CD4-positive, alpha-beta T cell treated with Interleukin-1 beta for 1 hour (primary cell): ENCODE measurements at places on chromosomes 4 and X.
A peak's percentile ranks its signal among the peaks of the same experiment; 100 is the strongest.

DNA sequence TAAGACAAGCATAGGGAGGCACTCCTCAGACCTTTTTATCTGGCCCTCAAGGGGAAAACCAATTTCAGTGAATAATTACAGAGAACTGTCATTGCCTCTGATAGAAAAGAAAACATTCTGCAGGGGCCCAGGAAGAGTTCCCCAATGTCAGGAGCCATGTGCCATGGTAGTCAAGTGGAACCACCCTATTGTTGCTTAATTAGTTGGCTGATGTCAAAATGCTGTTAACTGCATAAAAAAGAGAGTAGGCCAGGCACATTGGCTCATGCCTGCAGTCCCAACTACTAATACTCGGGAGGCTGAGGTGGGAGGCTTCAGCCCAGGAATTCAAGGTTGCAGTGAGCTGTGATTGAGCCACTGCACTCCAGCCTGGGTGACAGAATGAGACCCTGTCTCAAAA lies 28.6 kb upstream of the OGT start:
- no peak for DNase-seq

GRCh38 chrX:82092307-82092706 lies 890.4 kb downstream of the SH3BGRL start:
- peak; percentile 2 for DNase-seq

DNA sequence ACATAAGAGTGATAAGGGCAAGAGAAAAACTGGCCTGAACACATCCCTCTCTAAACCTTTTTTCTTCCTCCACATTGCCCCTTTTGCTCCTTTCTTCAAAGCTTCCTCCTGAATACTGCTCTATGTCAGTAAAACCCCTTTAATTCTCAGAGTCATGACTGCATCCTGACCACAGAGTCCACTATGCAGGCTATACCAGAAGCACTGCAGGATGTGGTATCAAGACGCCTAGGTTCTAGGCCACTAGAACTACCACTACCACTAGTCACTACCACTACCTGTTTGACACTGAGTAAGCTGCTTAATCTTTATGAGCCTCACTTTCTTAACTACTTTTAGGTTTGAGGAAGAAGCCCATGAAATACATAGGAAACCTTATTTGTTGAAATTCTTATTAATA lies 38.7 kb downstream of the ARHGEF9 start:
- DNase-seq = peak; percentile 47

DNA sequence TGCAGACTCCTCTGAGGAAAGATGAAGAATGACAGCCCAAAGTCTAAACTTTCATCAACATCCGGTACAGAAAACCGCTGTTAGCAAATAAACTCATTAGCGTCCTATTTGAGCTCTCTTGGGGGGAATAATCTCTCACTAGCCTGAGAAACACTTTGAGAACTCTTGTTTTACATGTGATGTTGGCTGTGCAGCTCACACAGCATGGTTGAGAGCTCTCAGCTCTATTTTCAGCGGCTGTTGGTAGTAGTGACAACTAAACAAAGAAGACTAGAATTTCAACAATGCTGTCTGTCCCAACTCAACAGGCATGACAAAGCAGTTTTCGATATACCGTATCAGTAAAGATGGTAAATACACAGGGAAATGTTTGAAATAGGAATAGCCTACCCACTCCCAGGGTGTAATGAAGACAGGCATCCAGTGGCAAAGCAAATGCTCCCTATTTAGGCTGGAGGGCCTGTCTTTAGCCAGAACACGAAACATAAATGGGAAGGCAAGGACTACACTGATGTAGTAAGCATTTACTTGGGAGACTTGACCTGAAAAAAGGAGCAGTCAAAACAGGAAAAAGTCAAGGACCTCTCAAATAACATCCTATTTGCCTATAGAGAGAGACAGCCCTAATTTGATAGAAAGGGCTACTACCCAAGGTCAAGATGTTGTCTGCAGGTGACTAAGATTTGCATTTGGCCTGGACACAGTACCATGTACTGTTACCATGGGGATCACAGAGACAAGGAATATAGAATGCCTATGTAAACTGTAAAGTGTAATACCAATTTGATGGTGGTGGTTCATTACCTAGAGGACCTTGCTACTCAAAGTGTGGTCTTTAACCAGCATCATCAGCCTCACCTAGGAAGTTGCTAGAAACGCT lies 60.4 kb downstream of the PPEF2 start:
- DNase-seq = no peak

- DNase-seq = no peak
Observed at GRCh38 chr4:25941457-25942221, 27.6 kb downstream of the SMIM20 start.

- no peak for DNase-seq
Observed at GRCh38 chr4:167233685-167234315, 494 bp downstream of the SPOCK3 start.

- DNase-seq = no peak
Observed at GRCh38 chr4:100493756-100494155, 24.1 kb downstream of the EMCN start.

GRCh38 chr4:159705334-159705733 lies 602.5 kb downstream of the RAPGEF2 start:
- no peak for DNase-seq

DNA sequence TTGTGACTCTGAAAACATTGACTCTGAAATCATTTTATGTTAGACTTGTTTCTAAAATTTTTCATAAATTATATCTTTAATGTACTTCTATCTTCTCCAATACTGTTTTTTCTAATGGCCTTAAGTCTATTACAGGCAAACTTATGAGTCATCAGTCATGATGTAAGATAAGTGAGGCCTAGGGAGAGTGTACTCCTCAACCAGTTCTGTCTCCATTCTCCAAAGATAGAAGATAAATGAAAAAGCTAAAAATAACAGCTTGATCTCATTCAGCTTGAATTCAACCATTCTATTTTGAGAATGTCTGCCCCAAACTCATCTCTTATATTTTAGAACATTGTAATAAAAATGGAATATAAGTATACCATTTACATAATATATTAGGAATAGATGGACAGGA lies 34.5 kb downstream of the STBD1 start:
- no peak for DNase-seq

GRCh38 chr4:2761035-2761923 lies 5.1 kb upstream of the TNIP2 start:
- no peak for DNase-seq

GRCh38 chr4:88995874-88996273 lies 61.1 kb downstream of the FAM13A start:
- DNase-seq = no peak

DNA sequence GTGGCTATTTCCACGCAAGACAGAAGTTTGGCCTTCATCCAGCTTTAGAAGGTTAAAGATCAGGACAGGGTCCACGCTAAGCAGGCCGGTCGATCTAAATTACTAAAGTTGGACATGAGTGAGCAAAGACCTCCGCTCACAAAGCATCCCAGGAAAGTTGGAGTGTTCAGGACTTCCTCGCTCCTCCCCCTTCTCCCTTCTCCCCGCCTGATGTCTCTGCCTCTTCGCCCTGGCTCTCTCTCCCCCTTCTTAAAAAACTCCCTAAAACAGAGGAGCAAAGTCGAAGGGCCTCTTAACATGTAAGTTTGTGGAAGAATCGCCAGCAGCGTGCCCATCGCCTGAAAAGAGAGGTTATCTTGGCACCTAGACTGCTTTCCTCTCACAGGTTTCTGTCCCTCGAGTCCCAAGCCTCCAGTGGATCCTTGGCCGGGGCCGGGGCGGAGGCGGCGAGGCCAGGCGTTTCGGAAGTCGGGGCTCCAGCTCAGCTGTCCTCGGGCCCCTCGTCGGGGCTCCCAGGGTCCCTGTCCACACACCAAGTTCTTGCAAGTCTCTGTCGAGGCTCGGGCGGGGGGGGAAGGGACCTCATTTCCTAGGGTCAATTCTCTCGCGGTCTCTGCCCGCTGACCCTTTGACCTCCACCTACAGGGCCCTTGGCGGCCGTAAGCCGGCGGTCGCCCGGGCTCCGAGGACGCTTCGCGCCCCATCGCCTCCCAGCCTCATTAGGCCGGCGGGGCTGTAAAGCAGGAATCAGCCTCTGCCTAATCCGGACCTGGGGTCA lies 7.6 kb downstream of the ZIC3 start:
- no peak for DNase-seq

DNA sequence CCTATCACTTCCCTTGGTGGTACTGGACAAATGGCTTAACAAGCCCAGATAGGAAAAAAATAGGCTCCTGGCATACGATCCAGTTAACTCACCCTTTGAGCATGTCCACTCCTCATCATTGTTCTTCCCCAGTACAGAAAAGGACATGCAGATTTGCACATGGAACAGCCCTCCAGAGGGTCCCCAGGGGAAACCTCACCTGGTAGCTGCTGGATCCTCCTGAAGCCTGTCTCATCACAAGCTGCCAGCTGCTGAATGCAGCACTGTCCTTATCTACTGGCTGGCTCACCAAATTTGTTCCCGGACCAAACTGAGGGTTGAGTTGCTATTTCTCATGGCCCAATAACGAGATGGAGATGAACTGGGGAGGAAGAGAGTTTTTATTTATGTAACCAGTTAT lies 49.4 kb downstream of the SERTM2 start:
- no peak for DNase-seq

DNA sequence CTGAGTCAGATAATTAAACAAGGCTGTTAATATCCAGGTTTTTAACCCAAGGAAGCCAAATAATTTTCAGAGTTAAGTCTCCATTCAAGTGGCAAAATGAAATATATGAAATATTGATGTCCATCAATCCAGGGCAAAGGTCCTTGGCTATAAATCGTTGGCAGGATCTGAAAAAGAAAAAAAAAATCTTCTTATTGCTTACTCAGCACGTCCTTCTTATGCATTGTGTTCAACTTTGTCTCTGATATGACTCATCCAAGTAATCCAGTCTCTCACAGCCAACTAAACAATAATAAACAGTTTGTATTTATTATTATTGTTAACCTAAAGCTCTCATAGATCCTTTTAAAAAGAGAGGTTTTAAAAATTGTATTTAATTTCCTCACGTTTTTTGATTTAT lies 851.2 kb downstream of the ADGRL3 start:
- DNase-seq = no peak

DNA sequence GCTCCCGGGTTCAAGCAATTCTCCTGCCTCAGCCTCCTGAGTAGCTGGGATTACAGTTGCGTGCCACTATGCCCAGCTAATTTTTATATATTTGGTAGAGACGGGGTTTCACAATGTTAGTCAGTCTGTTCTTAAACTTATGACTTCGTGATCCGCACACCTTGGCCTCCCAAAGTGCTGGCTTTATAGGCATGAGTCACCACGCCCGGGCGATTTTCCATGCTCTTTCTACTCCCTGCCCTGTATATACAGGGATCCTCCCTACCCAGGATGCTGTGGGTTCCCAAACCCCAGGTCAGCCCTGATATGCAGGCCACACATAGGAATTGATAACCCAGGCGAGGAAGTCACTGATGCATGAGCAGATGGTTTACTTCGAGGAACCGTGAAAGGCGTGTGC lies 31.4 kb downstream of the SSX5 start:
- DNase-seq = no peak

- no peak for DNase-seq
Observed at GRCh38 chrX:29541038-29541437, 674.3 kb upstream of the MAGEB2 start.

- DNase-seq = peak; percentile 13
Observed at GRCh38 chr4:88158489-88159228, at the start of gene ABCG2. Gene ABCG2, minus strand, starts transcription at chr4:88158639. Its CDS starts 18,644 bp downstream, at chr4:88139995.

GRCh38 chr4:138935-139334 lies 14.6 kb downstream of the ZNF718 start:
- DNase-seq = no peak

GRCh38 chr4:41512596-41512995 lies 25.4 kb upstream of the LIMCH1 start:
- DNase-seq = no peak

- no peak for DNase-seq
Observed at GRCh38 chr4:174561560-174561959, 39.3 kb upstream of the HPGD start.

DNA sequence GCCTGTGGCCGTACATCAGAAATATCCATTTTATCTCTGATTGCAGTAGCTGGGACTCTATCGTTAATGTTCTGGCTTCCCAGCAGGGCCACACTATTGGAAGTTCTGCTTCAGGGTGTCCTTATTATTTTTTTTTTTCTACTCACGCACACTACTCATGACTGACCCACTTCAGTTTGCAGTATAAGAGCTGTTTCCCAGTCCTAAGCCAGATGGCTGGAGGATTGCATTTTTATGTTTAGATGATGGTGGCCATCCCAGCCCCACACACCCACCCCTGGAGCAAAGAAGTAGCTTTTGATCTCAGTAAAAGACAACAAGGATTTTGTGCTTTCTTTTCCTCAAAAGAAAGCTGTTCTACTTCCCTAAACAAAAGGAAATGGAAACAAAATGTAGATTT lies 557.0 kb upstream of the GALNTL6 start:
- no peak for DNase-seq

DNA sequence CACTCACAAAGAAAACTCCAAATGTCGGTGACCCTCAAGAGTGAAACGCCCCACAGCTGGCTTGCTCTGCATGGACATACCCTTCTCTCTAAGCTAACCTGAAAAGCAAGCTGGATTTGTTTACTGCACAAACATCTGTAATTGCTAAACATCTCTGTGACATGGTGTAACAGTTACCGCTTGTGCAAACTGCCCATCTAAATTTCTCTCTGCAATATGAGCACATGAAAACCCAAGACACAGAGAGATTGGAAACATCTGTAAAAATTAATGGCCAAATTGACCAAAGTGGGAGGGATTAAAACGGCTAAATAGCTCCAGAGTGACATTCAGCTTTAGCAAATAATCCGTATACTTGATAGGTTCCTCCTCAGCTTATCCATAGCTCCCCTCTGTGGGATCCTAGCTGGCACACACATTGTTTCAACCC lies 155.0 kb upstream of the MAP3K15 start:
- no peak for DNase-seq

DNA sequence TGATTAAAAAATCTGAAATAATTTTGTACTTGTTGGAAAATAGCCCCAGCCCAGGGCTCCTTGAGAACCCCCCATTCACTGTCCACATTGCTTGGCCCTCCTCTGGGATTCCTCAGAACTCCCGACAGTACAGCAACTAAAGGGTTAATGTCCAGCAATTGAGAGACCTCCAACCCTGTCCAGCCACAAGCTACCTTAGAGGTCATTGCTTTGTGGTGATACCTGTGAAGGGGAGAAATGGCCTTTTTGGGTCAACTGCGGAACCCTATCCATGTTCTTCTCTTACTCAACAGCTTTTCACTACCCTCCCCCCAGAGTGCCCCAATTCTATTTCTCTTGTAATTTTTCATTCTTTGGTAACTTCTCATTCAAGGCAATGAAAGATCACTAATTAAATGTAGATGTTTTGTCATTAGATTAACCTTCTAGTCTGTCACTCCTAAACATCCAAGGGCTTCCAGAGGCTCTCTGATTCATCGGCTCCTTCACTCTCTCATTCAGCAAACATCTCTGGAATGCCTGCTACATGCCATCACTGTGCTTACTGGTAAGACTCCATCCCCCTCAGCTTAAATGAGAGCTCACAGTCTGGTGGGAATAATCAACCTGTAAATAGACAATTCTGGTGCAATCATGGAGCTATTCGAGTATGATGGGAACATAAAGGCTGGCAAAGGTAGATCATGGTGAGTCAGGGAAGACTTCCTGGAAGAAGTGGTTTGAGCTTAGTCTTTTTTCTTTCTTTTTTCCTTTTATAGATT lies 241.4 kb upstream of the PGRMC2 start:
- no peak for DNase-seq

- DNase-seq = no peak
Observed at GRCh38 chrX:18036394-18036793, 175.3 kb upstream of the RAI2 start.

GRCh38 chrX:34873500-34874225 lies 68.9 kb upstream of the FAM47B start:
- DNase-seq = no peak
